ENCODE measurements at places on chromosomes 1 and 21.

GRCh38 chr1:19309123-19309813 is 2.7 kb downstream of the AKR7A2 start:
- ATAC-seq: no peak

GRCh38 chr1:7896994-7897393 is 43.6 kb downstream of the TNFRSF9 start:
- ATAC-seq: no peak

DNA sequence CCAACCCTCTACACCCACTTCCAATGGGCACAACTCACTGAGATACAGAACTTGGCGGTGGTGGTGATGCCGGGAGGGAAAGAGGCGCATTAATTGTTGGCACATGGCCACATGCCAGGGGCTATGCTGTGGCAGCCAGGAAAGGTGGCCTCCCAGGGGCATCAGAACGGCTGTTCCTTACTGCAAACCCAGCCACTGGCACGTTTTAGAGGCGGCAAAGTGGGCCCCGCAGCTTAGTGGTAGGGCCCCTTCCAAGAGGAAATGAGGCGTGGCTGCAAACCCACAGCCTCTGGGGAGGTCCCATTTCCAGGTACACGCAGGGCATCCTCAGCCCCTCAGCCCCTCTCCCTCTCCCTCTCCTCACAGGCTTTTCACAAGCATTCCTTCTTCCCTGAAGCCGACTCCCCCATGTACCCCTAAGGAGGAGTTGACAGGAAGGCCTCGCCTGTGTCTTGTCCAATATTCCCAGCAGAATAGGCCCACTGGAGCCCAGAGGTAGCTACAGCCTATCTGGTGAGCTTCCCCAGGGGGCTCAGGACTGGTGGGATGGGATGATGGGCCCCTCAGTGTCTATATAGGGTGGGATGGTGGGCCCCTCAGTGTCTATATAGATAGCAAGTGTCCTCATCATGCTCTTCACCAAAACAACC is 166.2 kb downstream of the CLIC6 start:
- ATAC-seq: no peak

GRCh38 chr1:62906428-62906886 is 122.5 kb downstream of the ATG4C start:
- ATAC-seq: no peak

DNA sequence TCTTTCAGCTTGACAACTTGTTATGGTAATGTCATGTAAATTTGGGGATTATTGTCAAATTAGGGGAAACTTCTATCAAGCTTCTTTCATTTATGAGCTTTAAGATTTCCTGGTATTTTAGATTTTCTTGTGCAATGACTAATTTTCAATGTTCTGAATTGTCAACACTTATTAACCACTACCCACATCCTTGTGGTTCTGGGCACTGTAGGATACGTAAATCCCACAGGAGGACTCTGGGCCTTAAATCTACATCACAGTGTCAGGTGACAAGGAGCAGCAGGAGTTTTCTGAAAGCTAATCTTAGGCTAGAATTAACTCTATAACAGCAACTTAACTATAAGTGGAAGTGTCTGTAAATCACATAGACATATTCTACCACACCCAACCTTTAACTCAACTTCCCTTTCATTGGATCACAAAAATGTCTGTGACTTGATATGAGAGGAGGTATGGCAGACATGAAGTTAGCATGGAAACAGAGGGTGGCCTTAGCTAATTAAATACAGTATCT is 397.7 kb downstream of the HLX start:
- ATAC-seq: no peak

- no peak for ATAC-seq
Measured at GRCh38 chr1:187033693-187034390, 205.1 kb downstream of the PLA2G4A start.
